HCT116 (cell line): ENCODE measurements at places on chromosomes 12 and 14. TPM values are rescaled to one million over a fixed set of nuclear protein-coding genes. Genes with fewer than 3 reads are reported as not detected.

- no peak for DNase-seq
These were observed 404.5 kb downstream of the FUT8 start for GRCh38 chr14:65817011-65817410.

DNA sequence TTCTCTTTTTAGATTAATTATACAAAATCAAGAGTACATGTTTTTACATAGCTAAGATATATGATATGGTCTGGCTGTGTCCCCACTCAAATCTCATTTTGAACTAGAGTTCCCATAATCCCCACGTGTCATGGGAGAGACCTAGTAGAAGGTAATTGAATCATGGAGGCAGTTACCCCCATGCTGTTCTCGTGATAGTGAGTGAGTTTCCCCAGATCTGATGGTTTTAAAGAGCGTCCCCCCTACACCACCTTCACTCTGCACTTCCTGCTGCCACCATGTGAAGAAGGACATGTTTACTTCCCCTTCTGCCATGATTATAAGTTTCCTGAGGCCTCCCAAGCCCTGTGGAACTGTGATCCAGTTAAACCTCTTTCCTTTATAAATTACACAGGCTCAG lies 21.4 kb upstream of the DRAM1 start:
- no peak for DNase-seq

DNA sequence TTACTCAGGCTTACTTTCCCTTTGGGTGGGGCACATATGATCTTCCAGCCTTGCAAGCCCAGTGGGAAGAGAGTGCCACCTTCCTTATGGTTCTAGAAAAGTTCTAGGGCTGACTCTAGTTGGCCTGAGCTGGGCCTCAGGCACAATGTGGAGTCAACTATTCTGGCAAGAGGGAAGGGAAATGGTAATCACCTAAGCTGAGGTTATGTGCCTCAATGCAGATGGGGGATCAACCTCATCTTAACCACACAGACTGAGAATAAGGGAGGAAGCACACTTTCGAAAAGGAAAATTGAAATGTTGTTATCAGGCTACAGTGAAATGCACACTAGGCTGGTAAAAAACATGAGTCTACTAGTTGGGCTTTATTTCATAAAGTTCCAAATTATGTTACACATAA lies 77.5 kb upstream of the RMST start:
- DNase-seq, result no peak

FIGNL2 gene
- total RNA-seq, result 0.27 TPM

GRCh38 chr14:104820669-104821228 lies 19.8 kb downstream of the ZBTB42 start:
- DNase-seq, result no peak

GRCh38 chr12:12651752-12652151 lies 40.1 kb downstream of the CREBL2 start:
- no peak for DNase-seq

DNA sequence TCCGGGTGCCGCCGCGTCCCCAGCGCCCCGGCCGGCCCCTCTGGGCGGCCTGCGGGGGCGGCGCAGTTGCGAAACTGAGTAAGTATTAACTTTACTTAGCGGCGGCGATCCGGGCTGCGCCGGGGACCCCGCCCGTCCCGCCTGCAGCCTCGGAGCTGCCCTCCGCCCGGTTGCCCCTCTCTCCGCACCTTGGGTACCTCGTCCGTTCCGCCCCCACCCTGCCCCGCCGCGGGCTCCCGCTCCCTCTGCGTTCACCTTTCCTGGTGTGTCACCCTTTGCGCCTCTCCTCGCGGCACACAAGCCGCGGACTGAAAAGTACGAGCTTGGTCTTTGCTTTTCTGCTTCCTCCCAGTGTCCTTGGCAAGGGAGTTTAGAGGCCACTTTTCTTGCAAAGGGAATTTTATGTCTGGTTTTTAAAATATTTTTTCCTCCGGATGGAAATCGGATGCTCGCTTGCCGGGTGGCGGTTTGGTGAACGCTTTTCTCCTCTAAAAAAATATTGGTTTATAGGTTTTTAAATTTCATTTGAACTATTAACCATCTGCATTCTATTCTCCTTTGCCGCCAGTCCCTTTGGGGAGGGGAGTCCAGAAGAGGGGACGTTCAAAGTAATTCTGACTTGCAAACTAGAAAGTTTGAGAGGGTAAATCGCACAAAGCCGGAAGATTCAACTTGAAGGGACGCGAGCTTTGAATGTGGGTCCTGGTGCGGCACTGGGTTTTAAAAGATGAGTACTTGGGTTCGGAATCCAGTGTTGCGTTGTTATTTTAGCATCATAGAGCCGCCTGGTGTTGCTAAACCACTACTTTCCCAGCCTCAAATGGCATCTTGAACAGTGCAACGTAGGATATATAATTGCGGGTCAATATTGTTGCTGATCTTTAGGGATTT lies 834 bp downstream of the RASSF8 start:
- DNase-seq, result no peak
